Retinal pigment epithelial cell (primary cell): ENCODE measurements at places on chromosomes 11 and 22.
A peak's percentile ranks its signal among the peaks of the same experiment; 100 is the strongest.

DNA sequence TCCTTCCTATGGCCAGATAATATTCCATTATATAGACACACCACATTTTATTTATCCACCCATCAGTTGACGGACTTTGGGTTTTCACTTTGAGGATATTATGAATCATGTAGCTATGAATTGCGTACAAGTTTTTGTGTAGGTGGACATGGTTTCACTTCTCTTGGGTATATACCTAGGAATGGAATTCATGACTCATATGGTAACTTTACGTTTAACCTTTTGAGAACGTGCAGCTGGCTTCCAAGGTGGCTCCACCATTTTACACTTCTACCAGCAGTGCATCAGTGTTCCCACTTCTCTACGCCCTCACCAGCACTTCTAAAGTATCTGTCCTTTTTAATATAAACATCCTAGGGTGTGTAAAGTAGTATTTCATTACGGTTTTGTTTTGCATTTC is 112.0 kb downstream of the PLEKHA7 start:
- no peak for DNase-seq

GRCh38 chr11:41334007-41334933 is 125.2 kb downstream of the LRRC4C start:
- no peak for DNase-seq

GRCh38 chr11:102564110-102564509 is 33.6 kb upstream of the MMP7 start:
- peak; percentile 24 for DNase-seq

- no peak for DNase-seq
Measured at GRCh38 chr11:33912405-33913361, 20.8 kb upstream of the LMO2 start.

- DNase-seq: no peak
Measured at GRCh38 chr11:94840209-94840608, 72.1 kb downstream of the AMOTL1 start.

- no peak for DNase-seq
Measured at GRCh38 chr22:27792452-27793161, 8.9 kb downstream of the MN1 start.

DNA sequence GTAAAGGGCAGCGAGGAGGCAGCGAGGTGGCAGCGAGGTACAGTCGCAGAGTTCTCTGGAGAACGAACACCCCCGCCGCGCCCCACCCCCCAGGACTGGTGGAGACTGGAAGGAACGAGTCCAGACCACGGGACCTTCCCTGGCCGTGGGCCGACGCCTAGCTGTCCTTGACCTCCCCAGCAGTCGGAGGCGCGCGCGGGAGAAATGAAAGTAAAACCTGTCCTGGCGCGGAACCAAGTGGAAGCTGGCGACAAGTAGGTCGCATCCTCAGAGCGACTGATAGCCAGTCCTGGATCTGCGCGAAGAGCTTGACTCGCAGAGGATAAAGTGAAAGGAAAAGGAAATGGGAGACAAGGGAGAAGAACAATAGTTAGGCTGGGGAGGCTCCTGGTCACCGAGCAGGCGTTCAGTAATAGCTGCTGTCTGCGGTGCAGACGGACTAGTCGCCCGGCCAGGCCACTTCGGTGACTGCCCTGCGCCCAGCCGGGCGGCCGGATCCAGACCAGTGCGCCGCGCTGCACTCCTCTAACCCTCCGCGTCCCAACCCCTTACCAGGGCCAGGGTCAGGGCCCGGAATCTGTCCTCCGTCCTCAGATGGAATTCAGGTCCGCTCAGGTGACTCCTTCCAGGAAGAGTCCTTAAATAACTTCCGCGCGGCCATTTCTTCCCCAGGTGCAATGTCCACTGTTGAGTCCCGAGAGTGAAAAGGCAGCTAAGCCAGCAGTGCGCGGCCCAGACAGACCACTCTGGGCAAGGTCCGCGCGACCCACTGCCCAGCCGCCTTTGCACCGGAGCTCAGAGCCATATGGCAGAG is 1.9 kb upstream of the ADM start:
- no peak for DNase-seq

DNA sequence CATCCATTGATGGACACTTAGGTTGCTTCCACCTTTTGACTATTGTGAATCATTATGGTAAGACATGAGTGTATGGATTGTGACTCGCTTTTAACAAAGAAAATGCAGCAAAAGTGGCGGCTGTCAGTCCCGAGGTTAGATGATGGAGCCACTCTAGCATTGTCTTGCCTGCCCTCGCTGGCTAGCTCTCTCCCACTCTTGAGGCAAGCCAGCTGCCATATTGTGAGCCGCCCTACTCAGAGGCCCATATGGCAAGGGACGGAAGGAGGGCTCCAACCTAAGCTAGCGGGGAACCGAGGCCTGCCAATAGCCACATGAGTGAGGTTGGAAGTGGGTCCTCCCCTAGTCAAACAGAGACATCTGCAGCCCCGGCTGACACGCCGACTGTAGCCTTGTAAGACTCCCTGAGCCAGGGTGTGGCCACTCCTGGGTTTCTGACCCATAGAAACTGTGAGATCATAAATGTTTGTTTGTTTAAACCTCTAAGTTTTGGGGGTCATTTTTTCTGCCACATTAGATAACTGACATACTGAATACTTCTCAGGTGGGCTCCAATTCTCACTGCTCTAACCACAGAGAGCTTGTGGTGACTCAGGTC is 160.2 kb downstream of the LDLRAD3 start:
- no peak for DNase-seq

GRCh38 chr11:60633645-60634044 is 65.8 kb upstream of the MS4A8 start:
- no peak for DNase-seq

DNA sequence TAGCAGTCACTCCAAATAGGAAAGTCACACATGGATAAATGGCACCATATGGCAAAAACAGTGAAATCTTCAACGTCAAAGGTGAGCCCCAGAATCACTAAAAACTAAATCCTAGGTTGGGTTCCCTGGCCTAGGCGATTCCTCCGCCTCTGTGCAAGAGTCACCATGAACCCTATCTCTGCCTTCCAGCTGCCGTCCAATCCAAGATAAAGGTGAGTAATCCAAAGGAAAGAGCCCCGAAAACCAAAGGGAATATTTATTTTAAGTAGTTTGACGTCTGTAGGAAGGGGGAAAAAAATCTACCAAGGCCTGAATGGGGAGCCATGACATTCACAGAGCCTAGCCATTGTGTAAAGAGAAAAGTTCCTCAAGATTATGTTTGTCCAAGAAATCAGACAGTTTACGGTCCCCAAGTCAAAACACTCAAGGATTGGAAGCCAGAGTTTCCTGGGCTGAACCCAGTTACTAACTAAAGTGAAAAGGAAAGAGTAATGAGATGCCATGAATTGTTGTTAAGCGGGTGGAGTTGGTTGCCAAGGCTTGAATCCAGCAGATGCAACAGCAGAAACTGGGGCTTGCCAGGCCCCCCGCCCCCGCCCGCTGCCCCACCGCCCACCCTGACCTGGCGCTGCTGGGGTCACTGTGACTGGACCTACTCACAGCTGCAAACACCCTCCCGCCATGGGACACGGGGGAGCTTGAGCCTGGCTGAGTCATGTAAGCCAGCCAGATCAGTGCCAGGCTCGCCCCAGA is 39.7 kb upstream of the ETS1 start:
- no peak for DNase-seq

- no peak for DNase-seq
Measured at GRCh38 chr11:74388678-74389327, 9.4 kb downstream of the PGM2L1 start.

GRCh38 chr11:72553706-72554105 is 119.4 kb upstream of the CLPB start:
- no peak for DNase-seq

DNA sequence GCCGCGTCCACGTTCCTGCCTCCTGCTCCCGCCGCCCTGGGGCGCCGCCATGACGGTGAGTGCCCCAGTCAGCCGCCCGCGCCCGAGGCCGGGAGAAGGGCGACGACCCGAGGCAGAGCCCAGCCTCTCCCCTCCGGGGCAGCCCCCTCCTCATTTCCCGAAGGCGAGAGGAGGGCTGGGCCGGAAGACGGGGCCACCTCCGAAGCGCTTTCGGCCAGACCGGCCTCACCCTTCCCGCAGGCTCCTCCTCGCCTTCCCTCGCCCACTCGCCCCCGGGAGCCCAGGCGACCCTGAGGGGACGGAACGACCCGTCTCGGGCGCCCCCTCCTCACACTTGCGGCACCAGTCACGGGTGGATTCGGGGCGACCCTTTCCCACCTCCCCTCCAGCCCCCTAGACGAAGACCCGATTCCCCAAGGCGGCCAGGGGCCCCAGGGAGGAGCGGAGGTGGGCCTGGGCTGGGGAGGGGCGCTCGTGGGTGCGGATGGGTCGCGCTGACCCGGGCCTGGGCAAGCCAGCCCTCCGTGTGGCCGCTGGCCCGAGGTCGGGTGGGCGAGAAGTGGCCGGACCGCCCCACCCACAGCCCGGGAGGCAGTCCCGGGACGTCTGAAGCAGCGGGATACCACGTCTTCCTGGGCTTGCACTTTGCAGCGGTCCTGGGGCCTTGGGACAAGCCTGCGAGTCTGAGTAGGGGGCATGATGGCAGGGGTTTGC is 49.7 kb downstream of the TRIOBP start:
- DNase-seq: no peak

- peak; percentile 73 for DNase-seq
Measured at GRCh38 chr11:58075781-58076180, 45.0 kb downstream of the OR6Q1 start.

GRCh38 chr11:79493555-79494171 is 52.8 kb upstream of the TENM4 start:
- DNase-seq: no peak

GRCh38 chr11:125376856-125377255 is 119.2 kb downstream of the FEZ1 start:
- DNase-seq: no peak

GRCh38 chr11:68503792-68504191 is 43.2 kb downstream of the PPP6R3 start:
- no peak for DNase-seq

- no peak for DNase-seq
Measured at GRCh38 chr22:45997777-45998637, 21.0 kb upstream of the WNT7B start.

- DNase-seq: no peak
Measured at GRCh38 chr11:47271328-47271727, 1.4 kb downstream of the MADD start.

GRCh38 chr22:31126869-31127175 is 4.1 kb downstream of the INPP5J start:
- no peak for DNase-seq

GRCh38 chr11:10909141-10909883 is 51.5 kb upstream of the ZBED5 start:
- DNase-seq: no peak

GRCh38 chr11:76161261-76161961 is 44.9 kb downstream of the WNT11 start:
- no peak for DNase-seq

- DNase-seq: no peak
Measured at GRCh38 chr11:31558001-31558400, 48.4 kb downstream of the ELP4 start.

DNA sequence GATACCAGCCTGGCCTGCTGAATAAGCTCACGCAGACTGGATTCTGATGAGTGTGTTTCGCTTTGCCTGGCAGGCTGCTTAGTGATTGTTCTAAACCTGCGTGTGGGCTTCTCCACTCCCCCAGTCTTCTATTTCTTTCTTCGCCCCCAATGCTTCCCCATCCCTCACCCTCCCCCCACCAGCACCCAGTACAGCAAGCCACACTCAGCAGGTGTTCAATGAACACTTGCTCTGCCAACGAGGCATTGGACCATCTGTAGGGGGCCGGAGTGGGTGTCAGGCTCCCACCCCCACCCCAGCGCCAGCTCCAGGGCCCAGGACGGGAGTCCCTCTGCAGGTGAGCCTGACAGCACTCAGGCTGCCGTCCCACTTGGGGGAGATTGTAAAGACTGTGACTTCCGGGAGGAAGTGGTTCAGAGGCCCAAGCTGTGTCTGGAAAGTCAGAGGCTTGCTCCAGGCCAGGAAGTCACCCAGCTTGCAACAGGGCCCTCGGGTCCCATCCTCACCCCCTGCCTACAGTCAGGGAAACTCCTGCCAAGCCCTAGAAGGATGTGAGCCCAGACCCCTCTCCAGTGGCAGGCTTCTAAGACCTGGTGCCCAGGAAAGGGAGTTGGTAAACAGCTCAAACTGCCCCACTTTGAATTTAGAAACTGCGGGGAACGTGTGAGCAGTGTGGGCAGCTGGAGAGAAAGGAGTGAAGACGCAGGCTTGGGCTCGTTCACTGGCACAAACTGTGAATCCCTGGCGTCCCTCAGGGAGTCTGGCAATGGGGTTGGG is 66.3 kb upstream of the PRDM11 start:
- DNase-seq: no peak

- no peak for DNase-seq
Measured at GRCh38 chr11:115591380-115591779, 87.2 kb upstream of the CADM1 start.

DNA sequence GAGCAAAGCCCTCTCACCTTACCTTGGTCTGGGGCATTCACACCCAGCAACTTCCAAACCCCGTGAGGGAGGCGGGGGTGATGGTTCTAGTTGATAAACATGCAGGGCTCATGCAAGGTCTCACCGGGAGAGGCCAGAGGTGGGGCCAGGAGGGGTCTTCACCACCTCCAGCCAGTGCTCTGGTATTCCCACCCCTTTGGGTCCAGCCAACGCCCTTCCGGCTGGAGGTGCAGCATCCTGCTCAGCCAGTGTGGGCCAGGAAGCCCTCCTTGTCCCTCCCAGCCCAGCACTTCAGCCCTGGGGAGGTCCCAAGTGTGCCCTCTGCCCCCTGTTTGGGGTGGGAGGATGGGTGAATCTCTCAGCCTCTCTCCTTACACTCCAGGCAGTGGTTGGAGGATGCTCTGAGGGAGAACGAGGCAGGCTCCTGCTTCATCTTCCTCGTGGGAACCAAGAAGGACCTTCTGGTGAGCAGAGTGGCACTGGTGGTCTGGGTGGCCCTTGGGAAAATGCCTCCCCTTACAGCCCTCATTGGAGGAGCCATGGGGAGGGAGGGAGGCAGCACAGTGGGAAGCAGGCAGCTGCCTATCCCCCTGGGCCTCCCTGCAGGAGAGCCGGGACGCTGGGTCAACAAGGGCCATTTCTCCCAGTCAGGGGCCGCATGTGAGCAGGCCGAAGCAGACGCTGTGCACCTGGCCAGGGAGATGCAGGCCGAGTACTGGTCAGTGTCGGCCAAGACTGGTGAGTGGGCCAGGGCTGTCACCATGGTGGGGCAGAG is 13.4 kb downstream of the RAB36 start:
- DNase-seq: no peak

DNA sequence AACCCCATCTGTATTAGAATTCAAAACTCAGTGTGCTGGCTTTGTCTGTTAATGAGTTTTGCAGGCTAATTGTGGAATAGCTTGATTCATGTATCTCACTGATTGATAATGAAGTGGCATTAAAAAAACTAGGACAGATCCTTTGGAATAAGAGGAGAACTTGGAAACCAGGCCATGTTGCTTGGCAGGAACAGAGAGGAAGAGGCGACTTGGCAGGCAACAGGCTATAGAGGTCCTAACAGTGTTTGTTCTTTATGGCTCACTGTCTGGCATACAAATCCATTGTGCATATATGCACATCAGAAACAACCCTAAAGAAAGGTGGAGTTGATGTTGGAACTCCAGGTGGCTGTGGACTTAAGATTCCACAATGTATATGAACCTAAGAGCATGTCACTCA is 17.4 kb upstream of the OR9I1 start:
- no peak for DNase-seq

GRCh38 chr11:86551288-86552092 is 120.9 kb downstream of the ME3 start:
- peak; percentile 79 for DNase-seq
